Upper lobe of right lung (tissue), 1 donor: ENCODE measurements at places on chromosomes 16 and 17.

- DNase-seq: no peak
Observed at GRCh38 chr16:56841659-56842058, 23.3 kb upstream of the SLC12A3 start.

DNA sequence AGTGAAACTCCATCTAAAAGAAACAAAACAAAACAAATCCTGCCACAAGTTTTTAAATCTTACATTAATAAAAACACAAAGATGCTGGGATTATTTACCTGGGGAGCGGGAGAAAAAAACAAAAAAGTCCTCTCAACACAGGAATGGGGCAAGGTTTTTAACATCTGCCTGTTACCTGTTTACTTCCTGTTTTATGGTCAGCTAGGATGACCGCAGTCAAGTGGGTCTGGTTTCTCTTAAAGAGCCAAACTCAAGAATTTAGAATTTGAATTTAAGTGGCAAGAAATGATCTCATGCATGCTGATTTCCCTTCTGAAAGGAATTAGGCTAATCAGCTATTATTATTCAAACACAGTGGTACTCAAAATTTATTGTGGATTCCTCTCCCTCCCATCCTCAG, 39.7 kb upstream of the TBC1D3K start:
- DNase-seq: no peak

GRCh38 chr17:1644493-1645206, 882 bp downstream of the SCARF1 start:
- DNase-seq: no peak

DNA sequence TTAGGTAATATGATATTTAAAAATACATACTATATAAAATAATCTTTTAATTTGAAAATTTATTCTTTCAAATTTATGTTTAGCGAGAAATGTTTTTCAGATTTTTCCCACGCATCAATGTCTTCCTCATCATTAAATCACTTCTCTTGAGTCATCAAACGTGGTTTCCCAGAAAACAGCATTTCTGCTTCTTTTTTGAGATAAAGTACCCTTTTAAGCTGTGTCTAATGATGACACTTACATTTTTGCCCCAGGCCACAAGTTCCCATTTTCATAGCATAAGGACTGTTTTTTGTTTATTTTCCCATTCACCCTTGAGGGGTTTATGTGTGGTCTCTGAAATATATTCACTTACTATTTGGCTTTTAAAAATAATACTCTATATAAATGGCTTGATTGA, 139.0 kb upstream of the HS3ST3A1 start:
- DNase-seq: no peak

DNA sequence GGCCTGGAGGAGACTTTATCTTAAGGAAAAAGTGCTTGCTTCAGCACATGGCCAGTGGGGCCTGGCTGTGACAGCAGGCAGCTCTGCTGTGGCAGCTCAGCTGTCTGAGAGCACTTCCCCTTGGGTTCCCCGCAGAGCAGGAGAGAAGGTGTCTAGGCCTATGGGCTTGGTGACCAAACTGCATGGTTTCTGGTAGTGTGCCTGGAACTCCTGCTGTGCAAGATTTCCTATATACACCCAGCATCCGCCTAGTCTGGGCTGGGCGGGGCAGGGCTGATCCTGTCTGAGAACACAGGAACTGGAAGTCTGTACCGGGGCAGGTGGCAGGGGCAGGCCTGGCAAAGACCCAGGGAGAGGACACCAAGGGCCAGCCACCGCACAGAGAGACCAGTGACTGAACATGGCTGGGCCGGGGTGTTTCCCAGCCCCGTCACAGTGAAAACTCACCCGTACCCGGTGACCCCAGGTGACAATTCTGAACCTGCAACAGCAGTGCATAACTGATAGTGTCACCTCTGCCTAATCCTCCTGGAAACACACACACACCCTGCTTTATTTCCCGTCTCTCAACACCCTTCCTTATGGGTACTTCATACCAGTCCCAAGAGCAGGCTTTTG, 39.3 kb downstream of the CHD9 start:
- DNase-seq: peak; percentile 89

DNA sequence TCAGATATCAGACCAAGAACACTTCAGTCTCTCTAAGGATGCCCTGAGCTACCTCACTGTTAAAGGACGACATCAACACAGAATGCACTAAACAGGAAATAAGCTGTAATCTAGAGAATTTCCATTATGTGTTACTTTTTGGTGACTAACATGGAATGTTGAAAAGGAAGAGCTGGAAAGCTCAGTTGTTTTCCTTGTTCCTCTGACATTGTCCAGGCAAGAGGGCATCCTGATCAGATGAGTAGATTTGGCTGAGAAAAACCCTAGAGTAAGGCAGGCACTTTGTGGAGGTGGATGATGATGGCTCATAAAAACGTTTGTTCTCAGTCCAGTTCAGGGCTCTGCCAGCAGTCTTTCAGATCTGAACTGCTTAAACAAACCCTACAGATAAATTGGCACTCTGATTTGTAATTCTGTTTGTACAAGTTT, 34.0 kb downstream of the DGKE start:
- no peak for DNase-seq

GRCh38 chr17:49165143-49165542, 32.6 kb downstream of the B4GALNT2 start:
- DNase-seq: no peak

GRCh38 chr16:80931801-80932707, 74.6 kb downstream of the CMC2 start:
- peak; percentile 73 for DNase-seq

GRCh38 chr16:4682084-4682591, 11.2 kb upstream of the NUDT16L1 start:
- peak; percentile 62 for DNase-seq

GRCh38 chr16:89921702-89922476, 1.3 kb upstream of the TUBB3 start:
- DNase-seq: peak; percentile 80
